ENCODE measurements at places on chromosomes 7 and 10.

GRCh38 chr7:98293746-98294145 lies 12.3 kb downstream of the BRI3 start:
- DNase-seq: no peak

DNA sequence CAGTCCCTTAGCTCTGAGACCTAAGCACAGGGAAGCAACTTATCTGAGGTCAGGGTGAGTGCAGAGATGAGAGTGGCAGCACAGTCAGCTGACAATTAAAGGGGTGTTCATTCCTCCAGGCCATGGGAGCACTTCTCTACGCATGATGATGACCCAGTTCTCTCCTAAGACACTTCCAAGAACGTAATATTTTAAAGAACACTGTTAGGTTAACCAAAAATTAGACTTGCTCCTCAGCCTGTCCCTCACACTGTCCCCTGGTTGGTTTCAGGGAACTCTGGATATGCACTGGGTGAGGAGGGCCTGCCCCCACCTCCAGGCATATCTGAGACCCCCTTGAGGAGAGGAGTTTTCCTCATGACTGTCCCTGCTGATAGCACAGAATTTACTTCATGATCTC lies 767.5 kb downstream of the GRID1 start:
- no peak for DNase-seq

- DNase-seq: no peak
Measured at GRCh38 chr7:155692317-155692716, 47.9 kb downstream of the RBM33 start.

DNA sequence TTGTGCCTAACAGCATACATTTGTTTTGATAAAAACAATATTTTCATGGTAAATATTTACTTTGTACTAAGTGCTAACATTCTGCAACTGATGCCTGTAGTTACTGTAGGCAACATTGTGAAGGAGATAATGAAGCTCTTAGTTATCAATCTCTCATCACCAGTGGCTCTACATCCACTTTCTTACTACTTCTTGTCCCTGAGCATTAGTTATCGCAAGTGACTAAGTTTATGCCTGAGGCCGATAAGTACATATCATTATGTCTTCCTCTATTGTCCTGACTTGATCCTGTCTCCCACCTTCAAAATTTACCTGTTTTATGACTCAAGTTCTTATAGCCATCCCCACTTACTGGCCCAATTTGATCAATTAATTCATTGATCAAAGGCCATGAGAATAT lies 63.6 kb downstream of the MACC1 start:
- DNase-seq: no peak

DNA sequence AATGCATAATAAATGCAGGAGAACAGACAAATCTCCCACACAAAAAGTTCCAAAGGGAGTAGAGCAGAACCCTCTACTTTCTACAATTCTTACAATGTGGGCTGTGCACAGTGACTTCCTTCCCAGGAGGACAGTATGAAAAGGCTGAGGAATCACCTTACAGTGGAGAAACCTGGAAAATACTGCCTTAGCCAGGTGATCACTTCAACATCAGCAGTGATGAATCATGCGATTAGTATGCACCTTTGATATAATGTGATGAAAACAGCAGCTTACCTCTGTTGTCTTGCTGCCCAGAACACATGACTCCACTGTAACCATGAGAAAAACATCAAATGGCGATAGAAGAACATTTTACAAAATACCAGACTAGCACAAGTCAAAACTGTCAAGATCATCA lies 329.7 kb upstream of the POM121L12 start:
- DNase-seq: no peak

GRCh38 chr10:11682267-11682683 lies 59.9 kb upstream of the ECHDC3 start:
- DNase-seq: peak; percentile 67

DNA sequence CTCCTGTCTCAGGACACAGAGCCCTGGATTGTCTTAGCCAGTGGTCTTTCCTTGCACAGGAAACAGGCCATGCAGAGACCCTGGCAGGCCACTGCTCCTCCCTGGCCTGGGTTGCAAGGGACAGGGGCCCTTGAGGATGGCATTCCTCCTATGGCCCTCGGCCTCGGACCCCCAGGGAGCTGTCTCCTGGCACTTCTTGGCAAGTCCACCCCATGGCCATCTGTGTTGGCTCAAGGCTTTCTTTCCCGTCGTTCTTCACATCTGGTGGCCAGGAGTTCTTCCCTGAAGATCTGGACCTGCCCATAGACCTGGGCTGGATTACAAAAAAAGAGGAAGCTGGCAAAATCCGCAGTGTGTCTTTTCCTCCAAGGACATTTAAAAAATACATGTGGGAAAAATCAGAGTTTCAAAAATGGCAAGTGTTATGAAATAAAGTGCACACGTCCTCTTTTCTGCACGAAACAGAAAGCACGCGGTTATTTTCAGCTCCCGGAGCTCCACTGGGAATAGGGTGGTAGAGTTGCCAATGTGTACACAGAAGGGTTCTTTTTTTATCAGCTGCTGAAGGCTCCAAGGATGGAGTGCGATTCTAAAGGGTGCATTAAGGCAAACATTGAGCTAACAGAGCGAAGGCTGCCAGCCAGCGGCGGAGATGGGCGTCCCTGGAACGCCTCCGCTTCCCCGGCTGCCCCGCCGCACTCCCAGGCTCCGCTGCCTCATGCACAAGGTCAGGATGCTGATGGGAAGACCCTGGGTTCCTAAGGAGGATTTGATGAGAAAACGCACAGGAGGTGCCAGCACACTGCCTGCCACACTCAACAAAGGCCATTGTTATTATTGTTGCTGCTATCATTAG lies 62.8 kb upstream of the FAM20C start:
- no peak for DNase-seq

- DNase-seq: no peak
Measured at GRCh38 chr10:12665501-12665900, 316.2 kb downstream of the CAMK1D start.

- no peak for DNase-seq
Measured at GRCh38 chr7:152544481-152544927, 108.7 kb upstream of the KMT2C start.

- DNase-seq: no peak
Measured at GRCh38 chr7:102248456-102249395, 37.9 kb upstream of the SH2B2 start.

DNA sequence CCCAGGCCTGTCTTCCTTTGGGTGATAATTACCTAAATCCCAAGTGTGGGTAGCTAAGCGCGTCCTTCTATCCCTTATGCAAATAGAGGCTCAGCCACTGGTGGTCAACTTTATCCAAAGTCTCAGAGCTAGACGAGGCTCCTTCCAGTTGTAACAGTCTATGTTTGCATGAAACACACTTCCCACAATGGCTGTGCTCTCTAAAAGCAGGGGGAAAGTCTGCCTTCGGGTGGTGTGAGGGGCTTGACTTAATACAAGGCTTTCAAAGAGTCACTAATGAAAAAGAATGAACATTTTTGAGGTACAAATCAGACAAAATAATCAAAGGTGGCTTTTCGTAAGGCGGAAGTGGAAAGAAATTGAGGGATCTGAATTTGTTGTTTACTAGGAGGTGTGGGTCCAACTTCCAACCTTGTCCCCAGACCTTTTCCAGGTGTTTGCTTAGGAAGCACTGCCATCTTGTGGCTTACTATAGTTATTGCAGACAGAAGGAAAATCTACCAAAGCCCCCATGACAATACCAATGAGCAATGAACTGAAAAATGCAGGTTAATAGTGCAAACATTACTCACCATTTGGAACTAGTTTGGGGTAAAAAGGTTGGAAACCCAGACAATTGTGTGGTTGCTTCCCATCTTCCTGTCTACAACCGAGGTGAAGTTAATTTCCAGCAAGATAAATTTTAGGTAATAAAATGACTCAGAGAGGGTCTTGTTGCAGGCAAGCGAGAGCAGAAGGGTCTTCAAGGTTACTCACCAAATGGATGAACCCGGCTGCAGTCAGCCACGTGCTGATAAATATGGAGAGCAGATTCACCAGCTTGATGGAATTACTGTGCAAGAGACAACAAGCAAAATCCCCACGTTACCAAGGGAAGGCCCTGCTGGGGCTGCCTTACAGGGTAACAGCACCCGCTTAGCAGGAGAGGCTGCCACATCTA lies 525.7 kb downstream of the KCNMA1 start:
- DNase-seq: peak; percentile 33

DNA sequence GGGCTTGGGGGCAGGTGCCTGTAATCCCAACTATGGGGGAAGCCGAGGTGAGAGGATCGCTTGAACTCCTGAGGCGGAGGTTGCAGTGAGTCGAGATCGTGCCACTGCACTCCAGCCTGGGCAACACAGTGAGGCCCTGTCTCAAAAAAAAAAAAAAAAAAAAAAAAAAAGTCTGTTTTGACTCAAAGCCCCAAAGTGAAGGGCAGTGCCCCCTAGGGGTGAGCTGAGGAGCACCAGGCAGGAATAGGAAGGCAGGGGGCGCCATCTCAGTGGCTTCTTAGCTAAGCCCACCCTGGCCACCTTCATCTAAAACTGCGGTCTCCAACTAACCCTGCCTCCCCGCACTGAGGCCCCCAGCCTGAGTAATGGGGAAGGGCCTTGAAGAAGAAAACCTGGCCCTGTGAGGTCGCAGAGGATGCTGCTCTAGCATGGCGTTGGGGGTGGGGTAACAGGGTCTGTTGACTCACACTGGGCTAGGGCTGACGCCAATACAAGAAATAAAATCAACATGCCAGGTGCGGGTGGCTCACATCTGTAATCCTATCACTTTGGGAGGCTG lies 9.8 kb downstream of the PODXL start:
- peak; percentile 60 for DNase-seq

- DNase-seq: no peak
Measured at GRCh38 chr7:80960244-80960795, 41.5 kb upstream of the SEMA3C start.

DNA sequence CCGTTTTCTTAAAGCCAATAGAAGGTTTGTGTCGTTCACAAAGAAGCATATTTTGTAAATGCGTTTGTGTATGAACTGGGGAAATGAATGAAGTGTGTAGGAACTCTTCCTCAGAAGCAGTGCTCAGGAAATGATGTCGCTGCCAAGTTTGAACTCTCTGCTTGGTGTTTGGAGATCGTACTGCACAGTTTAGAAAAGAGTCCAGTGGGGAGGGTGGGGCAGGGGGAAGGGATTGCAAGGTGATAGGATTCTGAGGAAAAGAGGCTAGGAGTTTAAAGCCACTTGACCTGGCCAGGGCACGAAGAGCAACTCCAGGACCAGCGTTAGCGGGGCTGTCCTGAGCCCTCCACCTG lies 122.2 kb downstream of the CUBN start:
- DNase-seq: no peak

- no peak for DNase-seq
Measured at GRCh38 chr7:43479543-43479942, 103.4 kb upstream of the STK17A start.

DNA sequence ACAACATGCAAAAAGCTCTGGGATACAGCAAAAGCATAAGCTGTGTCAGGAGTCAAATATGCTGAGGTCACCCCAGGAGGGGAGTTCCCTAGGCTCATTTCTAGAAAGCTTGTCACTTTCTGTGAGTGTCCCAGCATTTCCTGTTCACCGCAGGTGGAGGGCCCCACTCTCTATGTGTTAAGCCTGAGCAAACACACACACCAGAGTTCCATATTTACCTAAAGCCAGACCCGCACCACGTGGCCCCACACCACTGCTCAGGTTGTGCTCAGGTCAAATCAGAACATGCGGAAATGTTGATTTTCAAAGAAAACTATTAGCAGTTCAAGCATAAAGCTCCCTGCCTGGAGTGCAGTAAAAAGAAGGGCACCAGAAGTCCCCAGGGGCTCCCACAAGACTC lies 259.6 kb upstream of the PPP2R2D start:
- peak; percentile 5 for DNase-seq

DNA sequence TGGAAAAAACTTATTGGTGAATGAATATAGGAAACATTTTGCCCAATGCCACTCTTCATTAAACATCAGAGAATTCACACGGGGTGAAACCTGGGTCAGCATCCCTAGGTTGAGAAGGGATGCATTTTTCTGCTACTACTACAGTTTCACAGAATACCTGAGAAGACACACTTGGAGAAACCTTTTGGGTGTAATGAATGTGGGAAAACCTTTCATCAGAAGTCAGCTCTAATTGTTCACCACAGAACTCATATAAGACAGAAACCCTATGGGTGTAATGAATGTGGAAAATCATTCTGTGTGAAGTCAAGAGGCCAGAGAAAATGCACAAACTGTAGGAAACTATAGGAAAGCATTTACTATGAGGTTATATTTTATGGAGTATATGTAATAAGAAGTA lies 24.9 kb downstream of the ZNF37A start:
- no peak for DNase-seq

GRCh38 chr7:137882261-137882668 lies 35.5 kb upstream of the DGKI start:
- no peak for DNase-seq

DNA sequence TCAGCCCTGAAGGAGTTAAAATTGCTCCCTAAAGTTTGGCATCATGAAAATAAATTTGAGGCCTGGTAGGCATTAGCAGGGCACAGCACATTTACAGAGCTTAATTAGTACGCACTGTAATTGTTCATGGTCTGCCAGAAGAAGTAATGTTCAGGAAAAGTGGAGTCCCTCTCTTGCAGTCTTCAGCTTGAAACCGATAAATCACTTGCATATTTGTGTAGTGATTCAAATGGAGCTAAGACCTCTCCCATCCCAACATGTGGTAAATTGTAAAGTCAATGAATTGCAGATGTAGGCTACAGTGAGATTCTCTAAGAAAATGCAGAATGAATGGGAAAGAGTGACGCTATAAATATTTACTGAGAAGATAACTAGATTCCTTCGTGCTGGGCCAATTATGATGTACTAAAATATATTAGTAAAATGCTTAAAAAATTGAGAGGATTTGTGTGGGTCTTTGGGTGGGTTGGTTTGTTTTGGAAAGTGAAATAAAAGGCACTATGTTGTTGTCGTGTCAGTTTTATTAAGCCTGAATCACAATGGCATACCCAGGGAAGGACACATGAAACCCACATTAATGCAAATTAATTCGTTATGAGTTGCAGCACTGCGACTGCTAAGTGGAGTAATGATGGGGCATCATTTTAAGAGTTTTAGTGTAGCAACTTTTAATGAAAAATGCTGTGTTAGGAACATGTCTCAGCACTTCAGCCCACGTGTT lies 8.4 kb downstream of the TCF7L2 start:
- no peak for DNase-seq

DNA sequence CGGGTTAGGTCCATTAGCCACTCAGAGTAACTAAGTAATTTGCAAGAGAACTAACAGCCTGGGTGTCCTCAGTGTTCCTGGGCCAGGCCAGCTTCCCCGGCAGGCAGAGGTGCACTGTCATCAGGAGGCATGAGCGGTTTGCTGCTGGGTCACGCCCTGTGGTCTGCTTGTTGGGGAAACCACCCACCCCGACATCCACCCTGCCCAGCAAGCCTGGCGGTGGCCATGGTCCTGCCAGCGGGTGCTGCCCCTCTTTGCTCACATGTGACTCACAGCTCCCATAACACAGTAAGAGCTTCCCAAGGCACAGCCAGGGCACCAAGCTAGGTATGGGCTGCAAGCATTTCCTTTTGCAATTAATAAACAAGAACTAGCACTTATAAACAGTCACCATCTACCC lies 75.9 kb downstream of the RGS10 start:
- no peak for DNase-seq

All from OCI-LY7 (cell line).